ENCODE measurements at places on chromosomes 3 and 15.

GRCh38 chr3:155354658-155355057 is 61.2 kb upstream of the STRIT1 start:
- DNase-seq = no peak

- no peak for DNase-seq
These were observed 98.6 kb downstream of the ZIC1 start for GRCh38 chr3:147507638-147508286.

GRCh38 chr3:111906656-111907055 is 47.6 kb downstream of the PHLDB2 start:
- no peak for DNase-seq

- no peak for DNase-seq
These were observed 245.1 kb upstream of the TLE3 start for GRCh38 chr15:70342554-70343548.

DNA sequence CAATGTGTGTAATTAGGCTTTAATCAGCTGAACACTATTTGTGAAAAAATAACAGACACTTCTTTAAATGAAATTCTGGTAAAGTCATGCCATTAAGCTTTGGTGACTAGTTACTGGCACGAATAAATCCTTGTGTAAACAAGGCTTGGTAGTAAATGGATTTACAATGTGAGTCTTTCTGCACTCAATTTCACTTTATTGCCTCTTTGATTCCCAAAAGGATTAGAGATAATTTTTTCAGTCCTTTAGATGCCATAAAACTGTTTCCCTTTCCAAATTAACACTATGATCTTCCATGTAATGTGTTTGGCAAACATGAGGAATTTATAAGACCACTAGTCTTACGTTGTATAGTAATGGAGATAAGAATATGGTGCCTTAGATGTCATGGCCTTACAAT is 339.5 kb upstream of the DNAJC19 start:
- no peak for DNase-seq

DNA sequence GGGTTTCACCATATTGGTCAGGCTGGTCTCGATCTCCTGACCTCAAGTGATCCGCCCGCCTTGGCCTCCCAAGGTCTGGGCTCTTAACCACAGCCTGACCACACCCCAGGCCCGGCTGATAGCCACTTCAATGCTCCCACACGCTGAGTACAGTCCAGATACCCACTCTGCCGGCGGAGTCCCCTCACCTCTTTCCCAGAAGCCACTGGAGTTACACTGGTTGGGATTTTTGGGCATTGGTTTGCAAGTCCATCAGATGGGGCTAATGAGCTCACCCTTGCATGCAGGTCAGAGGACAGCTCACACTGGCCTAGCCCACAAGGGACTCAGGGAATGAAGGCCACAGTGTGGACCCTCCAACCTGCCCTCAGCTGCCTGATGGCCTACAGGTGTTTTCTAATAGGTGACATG is 60.1 kb downstream of the IQSEC1 start:
- DNase-seq = no peak

GRCh38 chr3:140748-141330 is 55.7 kb upstream of the CHL1 start:
- DNase-seq = no peak

DNA sequence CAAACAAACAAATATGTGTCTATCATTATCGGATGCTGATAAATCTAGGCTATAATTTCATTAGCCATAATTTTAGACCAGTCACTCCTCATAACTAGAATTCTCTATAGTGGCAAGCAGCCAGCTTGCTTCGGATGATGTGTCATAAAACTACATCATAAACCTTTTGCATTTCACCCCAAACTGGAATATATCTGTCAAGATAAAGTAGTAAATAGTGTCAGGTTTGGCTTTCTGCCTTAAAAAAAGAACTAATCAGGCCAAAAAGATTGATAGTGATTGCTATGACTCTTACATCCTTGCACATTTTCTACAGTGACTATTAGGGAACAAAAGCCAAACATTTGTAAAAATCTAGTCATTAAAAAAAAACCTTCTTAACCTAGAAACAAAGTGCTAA is 51.0 kb downstream of the DPPA2 start:
- DNase-seq = no peak

- no peak for DNase-seq
These were observed 7.7 kb downstream of the SKIC8 start for GRCh38 chr15:78291698-78292097.

DNA sequence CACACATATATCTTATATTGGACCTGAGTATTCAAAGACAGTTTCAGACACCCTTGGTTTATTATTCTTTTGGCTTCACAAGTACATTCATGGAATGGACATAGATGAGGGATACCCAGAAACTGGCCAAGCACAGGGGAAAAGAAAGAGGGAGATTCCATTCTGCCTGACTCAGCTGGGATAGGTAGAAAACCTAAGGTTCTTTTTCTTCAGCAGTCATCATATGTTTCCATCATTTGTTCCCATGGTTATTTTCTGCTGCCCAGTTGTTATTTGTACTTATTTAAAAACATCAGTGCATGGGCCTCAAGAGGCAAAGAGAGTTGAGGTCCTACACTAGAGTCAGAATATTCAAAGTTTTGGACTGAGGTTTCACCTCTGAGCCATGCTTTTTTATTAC is 91.8 kb downstream of the FILIP1L start:
- DNase-seq = no peak

DNA sequence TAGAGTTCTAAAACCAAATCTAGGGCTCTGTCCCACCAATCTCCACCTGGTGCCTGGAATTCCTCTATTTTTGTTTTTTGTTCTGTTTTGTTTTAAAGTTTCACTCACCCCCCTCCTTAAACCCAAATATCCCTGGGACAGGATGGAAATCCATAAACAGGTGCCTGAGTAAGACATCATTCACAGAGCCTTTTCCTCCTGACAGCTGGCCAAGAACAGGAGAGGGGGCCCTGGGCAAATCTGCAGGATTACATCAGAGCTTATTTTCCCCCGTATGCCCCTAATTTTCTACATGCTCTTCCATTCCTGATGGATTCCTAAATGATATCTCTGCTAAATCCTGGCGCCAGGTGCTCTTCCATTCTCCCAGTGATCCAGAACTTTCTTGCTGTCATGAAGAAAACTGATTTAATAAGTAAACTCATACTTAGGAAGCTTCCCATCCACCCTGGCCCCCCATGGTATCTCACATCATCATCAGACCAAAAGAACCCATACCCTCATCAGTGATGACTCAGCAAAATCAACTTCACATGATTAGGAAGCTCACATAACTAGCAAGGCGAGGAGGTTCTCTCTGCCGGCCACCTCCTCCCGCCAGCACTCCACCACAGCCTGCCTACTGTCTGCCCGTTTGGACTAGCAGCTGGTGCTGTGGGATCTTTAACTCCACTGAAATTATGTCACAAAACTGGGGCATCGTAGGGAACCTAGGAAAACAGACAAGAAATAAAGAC is 61.0 kb downstream of the LIPC start:
- DNase-seq = no peak

GRCh38 chr15:85691350-85692240 is 103.1 kb downstream of the KLHL25 start:
- no peak for DNase-seq

DNA sequence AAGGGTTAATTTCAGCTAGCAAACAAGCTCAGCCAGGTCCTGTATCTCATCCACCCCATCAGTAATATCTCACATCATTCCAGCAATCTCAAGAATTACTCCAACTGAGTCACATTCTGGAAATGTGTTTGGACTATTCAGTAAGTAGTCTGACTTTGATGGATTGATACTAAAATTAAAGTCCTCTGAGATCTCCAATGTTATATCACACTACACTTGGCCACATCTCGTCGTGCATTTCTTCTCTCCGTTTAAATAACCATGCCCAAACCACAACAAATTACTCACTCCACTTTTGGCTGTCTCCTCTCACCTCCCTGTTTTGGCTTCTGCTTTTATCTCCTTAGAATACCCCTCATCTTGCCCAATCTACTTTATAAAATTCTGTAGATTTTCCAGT is 292.2 kb downstream of the PYDC2 start:
- no peak for DNase-seq

GRCh38 chr3:168223085-168223484 is 127.4 kb upstream of the GOLIM4 start:
- DNase-seq = no peak

GRCh38 chr3:37510755-37511154 is 336.4 kb upstream of the LRRFIP2 start:
- no peak for DNase-seq

GRCh38 chr15:101499863-101500713 is 10.6 kb upstream of the PCSK6 start:
- DNase-seq = no peak

DNA sequence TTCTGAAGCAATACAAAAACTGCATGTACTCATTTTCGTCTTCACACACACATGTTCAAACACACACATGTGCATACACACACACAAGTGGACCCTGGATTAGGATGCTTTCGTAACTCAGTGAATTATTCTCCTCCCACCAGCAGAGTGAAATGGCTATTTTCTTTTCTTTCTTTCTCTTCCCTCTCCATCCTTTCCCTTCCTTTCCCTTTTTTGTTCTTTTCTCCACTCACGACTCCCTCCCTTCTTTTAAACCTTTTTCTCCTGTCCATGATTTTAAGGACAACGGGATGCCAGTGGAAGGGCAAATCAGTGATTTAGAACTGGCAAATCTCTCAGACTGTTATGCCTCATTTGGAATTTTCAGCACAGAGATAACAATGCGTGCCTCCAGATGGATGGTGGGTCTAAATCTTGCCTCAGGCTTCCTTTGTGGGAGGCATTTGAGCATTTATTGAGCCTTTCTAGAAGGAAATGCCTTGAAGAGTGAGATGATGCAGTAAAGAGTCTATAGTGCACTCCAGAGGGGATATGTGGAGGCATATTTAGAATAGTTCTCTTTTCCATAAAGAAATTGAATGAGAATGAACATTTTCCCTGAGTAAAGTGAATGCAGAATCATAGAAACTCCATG is 130.4 kb upstream of the SLC7A14 start:
- DNase-seq = no peak

DNA sequence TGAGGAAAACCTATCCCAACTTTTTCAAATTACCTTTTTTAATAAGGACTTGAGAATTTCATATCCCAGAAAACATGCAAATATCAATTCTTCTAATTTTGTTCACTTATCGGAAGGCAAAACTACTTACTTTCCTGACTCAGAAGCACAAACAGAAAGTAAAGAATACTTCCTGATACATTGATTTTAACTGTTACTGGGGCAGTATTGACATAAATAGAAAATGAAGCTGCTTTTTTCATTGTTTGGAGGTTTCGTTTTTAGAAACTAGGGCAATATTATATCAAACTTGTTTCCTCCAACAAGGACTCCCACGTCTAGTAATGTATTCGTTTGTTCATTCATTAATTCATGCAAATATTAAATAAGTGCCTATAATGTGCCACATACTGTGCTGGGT is 19.1 kb downstream of the PAQR9 start:
- no peak for DNase-seq

DNA sequence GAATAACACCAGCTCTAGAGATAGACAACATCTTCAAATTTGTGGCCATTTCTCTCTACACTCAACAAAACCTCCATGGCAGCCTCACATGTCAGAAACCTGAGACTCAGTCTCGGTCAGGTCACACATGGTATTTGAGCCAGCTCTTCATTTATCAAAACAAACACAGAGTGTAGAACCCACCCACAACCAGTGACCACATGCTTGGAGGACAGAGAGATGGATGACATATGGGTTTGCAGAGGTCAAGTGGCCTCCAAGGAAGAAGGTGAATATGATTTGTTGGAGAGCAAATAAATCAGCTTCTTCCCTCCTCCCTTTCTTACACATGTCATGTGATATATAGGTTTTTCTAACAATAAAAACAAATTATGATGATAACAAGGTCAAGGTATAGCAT is 278.1 kb upstream of the LRTM1 start:
- DNase-seq = no peak

DNA sequence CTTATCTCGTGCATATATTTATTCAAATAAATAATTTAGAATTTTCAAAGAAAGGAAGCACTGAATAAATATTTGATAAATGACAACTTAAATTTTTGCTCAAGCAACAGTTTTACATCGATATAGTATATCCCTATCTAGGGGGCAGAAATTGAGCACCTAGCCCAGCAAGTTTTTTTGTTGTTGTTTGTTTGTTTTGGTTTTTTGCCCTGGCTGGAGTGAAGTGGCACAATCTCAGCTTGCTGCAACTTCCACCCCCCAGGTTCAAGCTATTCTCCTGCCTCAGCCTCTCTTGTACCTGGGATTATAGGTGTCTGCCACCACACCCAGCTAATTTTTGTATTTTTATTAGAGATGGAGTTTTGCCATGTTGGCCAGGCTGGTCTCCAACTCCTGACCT is 42.4 kb downstream of the OIP5 start:
- no peak for DNase-seq

DNA sequence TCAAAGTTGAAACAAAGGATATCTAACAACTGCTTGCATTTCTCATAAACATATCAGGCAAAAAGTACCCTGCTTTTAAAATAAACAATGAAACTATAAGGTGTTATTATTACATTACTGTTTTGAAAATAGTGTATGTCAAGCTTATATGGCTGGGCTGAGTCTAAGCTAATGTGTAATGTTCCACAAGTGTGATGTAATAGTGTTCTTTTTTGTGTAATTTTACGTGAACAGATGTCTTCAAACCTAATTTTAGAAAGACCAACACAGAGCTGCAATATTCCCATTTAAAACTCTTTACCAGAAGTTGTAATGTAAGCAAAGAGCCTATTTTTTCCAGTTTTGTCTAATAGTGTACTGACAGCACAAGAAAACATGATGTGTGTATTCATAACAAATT is 34.0 kb downstream of the MINDY2 start:
- DNase-seq = no peak

GRCh38 chr15:99959326-99959725 is 226.1 kb upstream of the LYSMD4 start:
- DNase-seq = no peak

- no peak for DNase-seq
These were observed 199.7 kb upstream of the ARPP21 start for GRCh38 chr3:35439663-35440062.

DNA sequence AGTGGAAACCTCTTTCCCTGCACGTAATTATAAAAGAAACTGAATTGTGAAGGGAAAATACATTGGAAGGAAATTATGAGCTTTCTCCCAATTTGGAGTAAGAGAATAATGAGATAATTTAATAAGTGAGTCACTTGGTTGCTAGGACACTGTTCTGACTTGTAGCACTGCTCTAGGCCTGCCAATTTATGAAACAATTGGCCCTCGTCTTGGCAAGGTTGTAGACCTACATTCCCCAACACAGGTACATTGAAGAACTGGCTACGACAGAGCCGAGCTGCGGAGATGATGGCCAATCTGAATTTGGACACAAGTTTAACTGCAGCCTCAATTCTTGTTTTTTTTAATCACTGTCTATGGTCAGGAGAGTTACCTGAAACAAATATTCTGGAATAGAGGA is 674.1 kb downstream of the MECOM start:
- DNase-seq = no peak

- no peak for DNase-seq
These were observed 36.9 kb downstream of the PLSCR1 start for GRCh38 chr3:146507331-146508120.

DNA sequence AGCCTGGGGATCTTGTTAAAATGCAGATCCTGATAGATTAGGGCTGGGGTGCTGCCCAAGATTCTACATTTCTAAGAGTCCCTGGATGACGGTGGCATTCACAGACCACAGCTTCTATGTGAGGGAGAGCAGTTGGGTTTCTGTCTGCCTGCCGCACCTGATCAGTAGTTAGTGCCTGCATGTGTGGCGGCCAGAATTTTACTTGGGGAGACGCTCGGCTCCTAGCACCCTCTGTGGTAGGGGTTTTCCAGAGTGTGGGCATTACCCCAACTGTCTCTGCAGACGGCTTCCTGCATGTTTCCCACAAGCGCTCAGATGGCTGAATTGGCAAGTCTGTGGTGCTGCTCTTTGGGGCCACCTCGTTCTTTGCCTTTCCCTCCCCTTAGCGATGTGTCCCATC is 8.3 kb downstream of the GHRL start:
- DNase-seq = peak; percentile 6

All from activated T-helper 1 cell treated with anti-CD3 and anti-CD28 coated beads, Interleukin-2, amount 50 U/mL, for 16 hours (primary cell).